Cardiac muscle cell (in vitro differentiated cells and primary cell): ENCODE measurements at places on chromosomes 4 and X.
A peak's percentile ranks its signal among the peaks of the same experiment; 100 is the strongest.

GRCh38 chrX:96389281-96390047 is 295.2 kb upstream of the DIAPH2 start:
- DNase-seq = peak; percentile 24

DNA sequence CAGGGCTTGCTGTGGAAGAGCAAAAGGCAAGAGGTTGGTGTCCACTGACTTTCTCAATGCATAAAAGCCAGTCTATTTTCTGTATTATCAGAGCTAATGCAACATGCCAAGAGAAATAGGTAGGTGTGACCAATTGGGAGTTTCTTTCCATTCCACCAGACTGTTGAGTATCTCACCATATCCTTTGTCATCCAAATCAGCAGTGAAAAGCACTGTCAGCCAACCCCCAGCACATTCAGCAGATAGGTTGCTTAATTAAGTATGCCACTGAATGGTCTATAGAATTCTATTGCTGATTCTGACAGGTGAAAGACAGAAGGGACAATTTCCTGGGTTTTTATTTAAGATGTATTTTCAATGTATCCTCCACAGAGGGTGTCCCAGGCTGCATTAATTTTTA is 139.8 kb downstream of the HS6ST2 start:
- no peak for DNase-seq

DNA sequence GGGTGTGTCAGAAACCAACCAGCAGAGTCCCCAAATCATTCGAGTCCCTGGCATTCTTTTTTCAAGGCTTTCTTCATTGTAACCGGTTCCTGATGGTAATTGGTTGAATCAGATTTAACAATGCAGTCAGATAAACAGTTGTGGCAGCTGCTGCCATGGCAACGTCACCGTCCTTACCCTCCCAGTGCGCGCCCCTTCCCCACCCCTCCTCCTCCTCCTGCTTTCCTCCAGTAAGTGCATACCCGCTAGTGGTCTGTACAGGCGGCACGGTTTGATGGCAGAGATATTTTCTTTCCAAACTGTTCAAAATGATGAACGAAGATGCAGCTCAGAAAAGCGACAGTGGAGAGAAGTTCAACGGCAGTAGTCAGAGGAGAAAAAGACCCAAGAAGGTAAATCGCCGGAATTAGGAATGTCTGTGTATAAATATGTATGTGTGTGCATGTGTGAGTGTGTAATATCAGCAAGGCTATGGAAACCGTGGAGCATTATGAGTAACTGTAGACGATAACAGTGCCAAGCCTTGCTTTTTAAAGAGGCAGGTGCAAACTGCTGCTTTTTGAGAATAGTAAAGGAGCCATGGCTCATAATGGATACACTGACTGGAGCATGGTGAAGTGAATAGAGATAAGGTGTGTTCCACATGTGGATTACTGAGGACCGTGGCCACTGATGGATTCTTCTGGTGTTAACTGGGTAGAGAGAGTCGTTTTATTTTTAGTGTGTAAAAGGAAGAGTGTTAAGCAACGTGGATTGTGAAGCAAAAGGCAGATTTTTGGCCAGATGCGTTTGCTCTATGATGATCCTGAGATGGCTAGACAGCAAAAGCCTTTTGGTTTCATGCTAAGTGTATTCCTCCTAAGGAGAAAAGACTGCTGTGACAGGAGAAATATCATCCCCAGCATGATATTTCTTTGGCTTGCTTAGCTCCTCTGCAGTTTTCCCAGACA is at the start of gene ANK2:
TSS of gene ANK2 (plus strand) at position 233 of the 950 bp plus-strand sequence. CDS start at position 309, 76 bp downstream.
- DNase-seq = peak; percentile 27

DNA sequence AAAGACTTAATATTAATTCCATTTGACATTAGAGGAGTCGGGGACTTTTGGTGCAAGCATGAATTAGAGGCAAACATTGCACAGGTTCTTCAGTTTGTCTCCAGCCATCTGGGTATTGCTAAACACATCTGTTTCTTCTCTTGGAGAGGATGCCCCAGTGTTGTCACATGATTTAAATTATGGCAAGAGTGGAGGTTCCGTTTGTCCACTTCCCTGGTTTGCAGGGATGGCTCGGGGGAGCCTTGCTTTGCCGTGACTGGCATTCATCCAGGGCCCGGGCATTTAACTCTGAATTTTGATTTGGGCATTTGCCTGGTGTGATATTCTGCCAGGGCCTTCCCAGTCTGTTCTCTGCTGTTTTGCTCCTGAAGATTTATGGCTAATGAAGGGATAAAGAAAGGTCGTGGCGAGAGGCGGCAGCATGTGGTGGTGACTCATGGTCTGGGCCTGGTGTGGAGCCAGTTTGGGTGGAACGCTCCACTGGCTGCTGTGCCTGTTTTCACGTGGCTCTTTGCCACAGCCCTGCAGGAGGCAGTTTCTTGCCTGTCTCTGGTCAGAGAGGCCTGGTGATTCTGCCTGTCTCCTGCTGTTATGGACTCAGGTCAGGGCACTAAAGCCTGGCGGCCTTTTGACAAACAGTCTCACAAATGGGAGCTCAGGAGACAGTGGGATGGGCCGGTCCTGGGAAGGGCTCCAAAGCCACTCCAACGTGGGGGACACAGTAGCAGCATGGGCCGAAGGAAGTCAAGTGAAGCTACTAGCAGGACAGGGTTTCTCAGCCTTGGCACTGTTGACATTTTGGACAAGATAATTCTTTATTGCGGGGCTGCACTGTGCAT is 99.4 kb upstream of the PGRMC2 start:
- no peak for DNase-seq

DNA sequence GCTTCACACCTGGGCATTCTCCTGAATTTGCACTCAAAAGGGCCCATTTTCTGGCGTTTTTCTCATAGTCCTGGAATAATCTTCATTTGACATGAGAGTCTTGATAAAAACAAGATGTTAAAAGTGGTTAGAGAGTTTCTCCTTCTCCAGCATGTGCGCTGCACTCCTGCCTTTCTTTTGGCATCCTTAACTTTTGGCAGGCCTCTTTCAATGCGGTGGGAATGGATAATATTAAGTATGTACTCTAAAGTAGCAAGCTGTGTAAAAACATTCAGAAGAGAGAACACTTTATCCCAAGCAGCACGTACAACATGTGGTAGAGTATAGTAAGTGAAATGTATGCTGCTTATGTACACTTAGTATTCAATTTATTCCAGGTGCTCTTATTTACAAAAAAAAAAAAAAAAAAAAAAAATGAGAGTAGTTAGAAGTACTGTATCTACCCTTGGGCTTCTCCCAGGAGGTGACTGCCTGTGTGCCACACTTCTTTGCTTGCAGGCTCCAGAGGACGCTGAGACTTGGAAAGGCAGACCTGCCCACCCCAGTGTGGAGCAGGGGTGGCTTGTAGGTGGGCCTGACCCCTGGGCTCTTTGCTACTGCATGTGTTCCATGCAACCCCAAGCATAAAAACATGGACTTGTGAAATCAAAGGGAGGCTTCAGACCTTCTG is 3.9 kb downstream of the FGF2 start:
- no peak for DNase-seq

- no peak for DNase-seq
Observed at GRCh38 chr4:8860096-8860891, 11.3 kb downstream of the HMX1 start.

DNA sequence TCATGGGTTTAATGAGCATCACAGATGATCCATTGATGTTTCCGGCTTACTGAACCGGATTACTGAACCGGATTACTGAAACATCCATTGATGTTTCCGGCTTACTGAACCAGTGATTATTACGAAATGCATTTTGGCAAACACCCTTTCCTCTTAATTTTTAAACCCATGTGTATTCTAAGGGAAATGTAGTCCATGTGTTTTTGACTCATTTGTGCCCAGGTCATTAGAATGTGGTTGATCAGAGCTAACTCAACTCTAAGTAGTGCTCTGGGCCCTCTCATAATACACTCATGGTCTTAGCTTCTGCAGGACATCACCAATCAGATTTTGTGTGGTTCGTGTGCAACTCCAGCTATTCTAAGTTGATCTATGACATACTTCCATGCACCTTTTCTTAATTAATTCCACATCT is 141.6 kb downstream of the SPATA18 start:
- peak; percentile 15 for DNase-seq

DNA sequence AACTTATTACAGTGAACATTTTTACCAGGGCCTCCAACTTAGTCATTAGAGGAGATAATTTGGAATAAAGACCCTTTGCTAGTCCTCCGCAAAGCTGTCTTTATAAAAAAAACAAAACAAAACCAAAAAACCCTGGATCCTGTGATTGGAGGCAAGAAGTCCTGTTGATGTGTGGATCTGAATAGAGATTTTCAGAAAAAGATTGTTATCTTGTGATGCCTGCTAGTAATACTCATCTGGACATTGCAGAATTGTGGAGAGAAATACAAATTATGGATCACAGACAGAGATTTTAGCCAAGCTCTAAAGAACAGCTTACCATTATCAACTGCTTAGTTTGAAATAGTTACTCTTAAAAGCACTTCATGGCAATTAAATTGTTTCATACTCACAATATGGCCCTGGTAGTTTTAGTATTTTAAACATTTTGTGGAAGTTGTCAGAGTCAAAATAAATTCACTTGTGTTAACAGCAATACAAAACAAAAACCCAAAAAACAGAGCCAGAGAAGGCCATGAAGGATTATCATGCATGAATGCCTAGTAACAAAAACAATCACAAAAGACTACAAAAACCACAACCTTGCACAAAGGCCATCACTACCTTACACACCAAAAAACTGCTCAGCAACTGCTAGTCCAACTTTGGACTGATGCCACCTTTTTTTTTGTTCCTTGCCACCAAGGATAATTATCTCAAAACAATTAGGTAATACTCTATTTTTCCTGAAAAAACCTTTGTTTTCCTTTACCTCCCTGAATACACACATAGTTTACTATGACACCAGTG is 514.5 kb upstream of the SLIT2 start:
- no peak for DNase-seq

GRCh38 chr4:156710365-156711192 is 261.0 kb downstream of the PDGFC start:
- no peak for DNase-seq

DNA sequence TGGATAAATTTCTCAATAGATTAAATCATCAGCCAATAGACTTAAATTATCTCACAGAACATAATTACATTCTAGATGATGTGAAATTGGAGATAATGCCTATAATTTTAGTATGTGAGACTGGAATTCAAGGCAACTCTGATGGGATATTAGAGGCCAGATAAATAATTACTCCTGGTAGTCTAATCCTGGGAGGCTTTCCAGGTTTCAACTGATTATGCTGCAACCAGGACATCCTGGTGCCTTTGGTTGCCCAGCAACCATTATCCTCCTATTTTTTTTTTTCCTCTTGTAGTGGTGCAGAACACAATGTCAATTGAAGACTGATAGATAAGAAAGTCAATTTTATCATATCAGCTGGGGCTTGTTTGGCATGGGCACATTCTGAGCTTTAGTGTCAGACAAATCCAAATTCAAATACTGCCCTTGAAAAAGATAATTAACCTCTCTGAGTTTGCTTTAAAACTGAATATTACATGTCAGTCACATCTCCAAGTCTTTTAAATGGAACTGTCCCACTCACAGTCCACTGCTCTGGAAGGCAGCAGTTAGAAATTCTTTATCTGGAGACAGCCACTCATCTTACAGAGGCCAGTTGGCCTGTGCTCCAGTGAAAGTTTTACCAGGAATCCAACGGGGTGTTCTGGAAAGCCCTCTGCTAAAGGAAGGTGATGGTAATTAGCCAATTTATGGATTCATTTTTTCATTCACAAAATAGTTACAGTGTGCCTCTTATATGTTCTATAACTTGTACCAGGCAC is 95.3 kb upstream of the GUCY1A1 start:
- DNase-seq = peak; percentile 27

DNA sequence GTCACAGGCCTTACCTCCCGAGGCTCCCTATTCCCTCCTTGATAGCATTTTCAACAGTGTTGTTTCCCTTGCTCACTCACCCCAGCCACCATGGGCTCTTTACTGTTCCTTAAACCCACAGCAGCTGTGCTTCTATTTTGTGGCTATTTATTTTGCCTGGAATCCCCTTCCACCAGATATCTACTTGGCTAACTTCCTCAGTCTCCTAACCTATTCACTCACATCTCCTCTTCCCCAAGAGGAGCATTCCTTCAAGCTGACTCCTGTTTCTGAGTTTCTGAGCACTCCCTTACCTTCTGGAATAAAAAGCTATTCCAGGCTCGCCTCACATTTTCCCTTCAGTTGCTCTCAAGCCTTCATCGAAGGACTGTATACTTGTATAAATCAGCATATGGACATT is 50.5 kb downstream of the CXCL1 start:
- DNase-seq = no peak

GRCh38 chr4:124433500-124433899 is 279.0 kb downstream of the ANKRD50 start:
- DNase-seq = peak; percentile 28

DNA sequence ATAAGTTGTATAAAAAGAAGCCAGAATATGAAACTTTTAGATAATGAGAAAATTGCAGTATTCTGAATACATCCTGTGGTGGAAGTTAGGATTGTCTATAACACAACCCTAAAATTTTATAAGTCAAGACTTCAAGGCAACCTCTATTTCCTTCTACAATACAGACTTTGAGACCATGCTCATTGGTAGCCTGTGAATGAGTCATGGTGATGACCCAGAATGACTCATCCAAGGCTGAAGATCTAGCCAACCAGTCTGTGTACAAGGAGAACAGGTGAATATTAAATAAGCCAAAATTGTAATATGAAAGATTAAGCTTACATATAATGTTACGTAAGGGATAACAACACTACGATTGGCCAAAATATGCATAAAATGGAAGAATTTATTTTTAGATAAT is 475.9 kb upstream of the GALNT7 start:
- DNase-seq = no peak

DNA sequence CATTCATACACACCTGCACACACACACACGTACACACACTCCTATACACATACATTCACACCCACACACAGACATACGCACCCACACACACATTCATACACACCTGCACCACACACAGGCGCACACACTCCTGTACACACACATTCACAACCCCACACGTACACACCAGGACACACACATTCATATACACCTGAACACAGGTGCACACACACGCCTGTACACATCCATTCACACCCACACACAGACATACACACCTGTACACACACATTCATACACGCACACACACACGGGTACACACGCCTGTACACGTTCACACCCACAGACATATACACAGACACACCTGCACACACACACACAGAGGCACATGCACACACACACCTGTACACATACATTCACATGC is 53.0 kb upstream of the PPP2R3B start:
- DNase-seq = no peak

- no peak for DNase-seq
Observed at GRCh38 chrX:76147106-76147505, 25.8 kb upstream of the PBDC1 start.

DNA sequence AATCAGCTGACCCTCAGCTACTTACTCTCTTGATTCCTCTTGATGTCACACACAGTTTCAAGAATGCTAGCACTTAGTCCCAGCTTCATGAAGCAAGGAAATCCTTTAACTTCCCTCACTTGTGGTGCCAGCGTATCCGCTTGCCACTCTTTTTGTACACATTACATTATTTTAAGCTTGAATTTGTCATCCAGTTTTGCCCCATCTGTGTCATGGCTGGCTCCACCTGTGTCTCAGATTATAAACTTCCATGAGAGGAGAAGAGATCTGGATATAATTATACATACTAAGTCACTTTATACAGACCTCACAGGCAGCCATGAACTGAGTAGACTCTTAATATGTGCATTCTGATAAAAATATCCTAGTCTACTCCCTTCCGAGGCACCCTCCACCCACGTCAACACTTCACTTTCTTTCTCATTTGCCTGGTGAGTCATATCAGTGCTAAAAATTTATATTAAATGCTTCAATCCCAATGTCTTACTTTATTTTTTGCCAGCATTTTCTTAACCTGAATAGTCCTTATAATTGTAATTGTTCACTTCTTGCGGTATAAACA is 35.1 kb downstream of the GABRA2 start:
- DNase-seq = no peak

- DNase-seq = no peak
Observed at GRCh38 chr4:2583517-2583916, 47.1 kb downstream of the FAM193A start.
